ENCODE measurements at places on chromosomes 7 and 10. TPM values are rescaled to one million over a fixed set of nuclear protein-coding genes. Genes with fewer than 3 reads are reported as not detected.

Gene DPY19L1
- polyA plus RNA-seq = 3.7 TPM

Gene ZNF503
- 15.1 TPM for polyA plus RNA-seq

Gene FAM25C
- polyA plus RNA-seq = not detected

Gene HGF
- 0.60 TPM for polyA plus RNA-seq

Gene IGFBP3
- 17.9 TPM for polyA plus RNA-seq

Gene CCT6A
- polyA plus RNA-seq = 126 TPM

Gene AMPH
- polyA plus RNA-seq = 0.80 TPM

Gene RBP4
- 1.2 TPM for polyA plus RNA-seq

Gene EIF4H
- 206 TPM for polyA plus RNA-seq

Gene GBX1
- not detected for polyA plus RNA-seq

Gene TDRD1
- polyA plus RNA-seq = 0.05 TPM

Gene SFTPA1
- polyA plus RNA-seq = 3.2 TPM

Gene METTL27
- 0.80 TPM for polyA plus RNA-seq

Gene LYZL2
- not detected for polyA plus RNA-seq

Gene GTPBP10
- 9.2 TPM for polyA plus RNA-seq

Gene TAS2R41
- not detected for polyA plus RNA-seq

Gene PGAM1
- 180 TPM for polyA plus RNA-seq

Gene PTPRN2
- polyA plus RNA-seq = 10.8 TPM

Gene TMEM225B
- 1.2 TPM for polyA plus RNA-seq

Gene CTAGE4
- polyA plus RNA-seq = 1.8 TPM

Gene TBL2
- 8.9 TPM for polyA plus RNA-seq

Gene GET4
- polyA plus RNA-seq = 34.4 TPM

Gene ZNF438
- 5.4 TPM for polyA plus RNA-seq

Gene SLIT1
- under 0.01 TPM for polyA plus RNA-seq

Gene CYP3A5
- 44.5 TPM for polyA plus RNA-seq

Gene TET1
- polyA plus RNA-seq = under 0.01 TPM

Data from stomach (tissue), 19 donors.